H1 (cell line): ENCODE measurements at places on chromosomes 7 and 10. TPM values are rescaled to one million over a fixed set of nuclear protein-coding genes. Genes with fewer than 3 reads are reported as not detected.

The ENO4 gene
- 0.21 TPM in 1 of 2 replicates, not detected in the other for total RNA-seq

DNA sequence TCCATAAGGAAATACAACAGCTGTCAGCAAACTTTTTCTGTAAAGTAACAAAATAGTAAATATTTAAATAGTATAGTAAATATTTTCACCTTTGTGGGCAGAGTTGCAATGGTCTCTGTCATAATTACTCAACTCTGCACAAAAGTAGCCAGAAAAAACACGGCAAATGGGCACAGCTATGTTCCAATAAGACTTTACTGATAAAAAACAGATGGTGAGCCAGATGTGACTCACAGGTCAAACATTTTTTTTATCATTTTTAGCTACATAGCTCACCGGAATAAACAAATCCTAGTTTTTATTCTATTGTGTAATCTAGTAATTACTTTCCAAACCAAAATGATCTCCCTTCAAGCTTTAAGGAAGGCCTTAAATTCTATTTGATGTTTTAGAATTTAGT lies 55.3 kb downstream of the NCAPG2 start:
- DNase-seq, result no peak
- peaks cover 68% of the 10 kb centered on the region for H3K36me3 ChIP-seq
- H3K27ac ChIP-seq, result no peak overlapping the region
- no peaks in the 10 kb centered on the region for H3K4me1 ChIP-seq
- no peaks in the 10 kb centered on the region for H3K27me3 ChIP-seq

DNA sequence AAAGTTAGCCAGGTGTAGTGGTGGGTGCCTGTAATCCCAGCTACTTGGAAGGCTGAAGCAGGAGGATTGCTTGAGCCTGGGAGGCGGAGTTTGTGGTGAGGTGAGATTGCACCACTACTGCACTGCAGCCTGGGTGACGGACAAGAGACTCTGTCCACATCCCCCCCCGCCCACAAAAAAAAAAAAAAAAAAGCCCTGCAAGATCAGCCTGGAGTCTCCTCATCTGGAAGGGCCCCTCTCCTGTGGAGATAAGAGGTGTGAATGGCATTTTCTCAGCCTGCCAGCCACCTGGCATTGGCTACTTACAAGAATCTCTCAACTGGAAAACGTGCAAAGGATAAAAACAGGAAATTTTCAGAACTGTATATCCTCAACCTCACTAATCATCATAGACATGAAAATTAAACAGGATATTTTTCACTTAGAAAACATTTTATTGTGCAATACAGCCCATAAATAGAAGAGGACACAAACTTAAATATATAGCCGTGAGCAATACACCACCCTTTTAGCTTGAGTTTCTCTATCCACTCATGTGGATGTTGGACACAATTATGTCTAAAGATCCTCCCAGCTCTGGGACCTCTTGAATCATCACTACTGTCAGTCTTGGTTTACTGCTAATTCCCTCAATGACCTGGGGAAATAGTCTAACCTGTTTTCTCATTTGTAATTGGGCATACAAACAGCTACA lies 11.3 kb upstream of the TSPAN15 start:
- H3K4me3 ChIP-seq, result no peak overlapping the region
- no peak overlapping the region for H3K27ac ChIP-seq
- no peaks in the 10 kb centered on the region for H3K4me1 ChIP-seq
- H3K27me3 ChIP-seq, result no peaks in the 10 kb centered on the region

The ZCWPW1 gene
- 1.4 and 2.7 TPM in 2 replicates for total RNA-seq

- no peaks in the 10 kb centered on the region for H3K36me3 ChIP-seq
- H3K4me3 ChIP-seq, result no peak overlapping the region
- no peaks in the 10 kb centered on the region for H3K27me3 ChIP-seq
- H3K27ac ChIP-seq, result no peak overlapping the region
- H3K4me1 ChIP-seq, result no peaks in the 10 kb centered on the region
- DNase-seq, result no peak
Measured at GRCh38 chr10:52609071-52609470, 163.5 kb downstream of the MBL2 start.

The MAGI2 gene
- total RNA-seq, result 27.0 and 27.3 TPM in 2 replicates

GRCh38 chr10:94282369-94282768 lies 80.4 kb downstream of the NOC3L start:
- H3K4me1 ChIP-seq, result no peaks in the 10 kb centered on the region
- no peak overlapping the region for H3K4me3 ChIP-seq
- no peaks in the 10 kb centered on the region for H3K36me3 ChIP-seq

DNA sequence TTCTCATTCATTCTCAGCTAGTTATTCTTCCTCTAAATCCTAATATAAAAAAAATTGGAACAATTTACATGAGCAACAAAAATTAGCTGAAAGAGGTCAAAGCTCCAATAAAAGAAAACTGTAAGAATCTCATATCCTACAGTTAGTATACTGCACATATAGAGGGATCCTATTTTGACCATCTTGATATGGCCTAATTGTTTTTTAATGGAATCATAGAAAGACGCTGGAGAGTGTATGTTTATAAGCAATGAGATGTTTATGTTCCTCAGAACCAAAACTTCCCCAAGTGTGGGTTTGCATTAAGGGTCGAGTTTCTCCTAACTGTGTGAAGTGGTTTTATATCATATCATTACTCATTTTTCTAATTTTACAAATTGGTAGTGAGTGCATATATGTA lies 102.5 kb downstream of the VIM start:
- no peak for DNase-seq
- no peaks in the 10 kb centered on the region for H3K27me3 ChIP-seq
- H3K27ac ChIP-seq, result no peak overlapping the region
- H3K4me3 ChIP-seq, result no peak overlapping the region

The PILRA gene
- 7.3 and 7.6 TPM in 2 replicates for total RNA-seq

DNA sequence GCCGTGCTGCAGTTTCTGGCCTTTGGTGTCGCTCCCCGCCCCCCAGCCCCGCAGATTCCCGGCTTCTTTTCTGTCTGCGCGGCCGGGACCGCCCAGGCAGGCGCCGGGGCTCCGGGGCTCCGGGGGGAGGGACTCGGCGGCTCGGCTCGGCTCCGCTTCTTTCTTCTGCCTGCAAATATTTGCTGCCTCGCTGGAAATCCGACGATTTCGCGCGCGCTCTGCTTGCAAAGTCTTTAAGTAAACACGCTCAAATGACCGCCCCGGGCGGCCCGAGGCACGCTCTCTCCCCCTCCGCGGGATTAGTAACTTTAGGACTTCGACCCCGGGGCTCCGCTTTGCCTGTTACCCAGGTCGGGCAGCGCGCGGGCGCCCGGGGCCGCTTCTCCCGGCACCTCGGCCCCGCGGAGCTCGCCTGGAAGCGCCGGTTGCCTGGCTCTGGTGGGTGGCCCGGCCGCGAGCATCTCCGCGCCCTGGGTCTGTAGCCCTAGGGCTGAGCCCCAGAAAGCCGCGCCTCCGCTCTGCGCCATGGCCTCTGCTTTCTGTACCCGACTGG lies 3.9 kb upstream of the GATA3 start:
- H3K4me1 ChIP-seq, result peaks cover 55% of the 10 kb centered on the region
- no peaks in the 10 kb centered on the region for H3K36me3 ChIP-seq
- peak overlapping the region; percentile 55 for H3K4me3 ChIP-seq
- DNase-seq, result no peak
- H3K27me3 ChIP-seq, result peaks cover 93% of the 10 kb centered on the region

- no peak for DNase-seq
- H3K27ac ChIP-seq, result no peak overlapping the region
- H3K27me3 ChIP-seq, result no peaks in the 10 kb centered on the region
- no peak overlapping the region for H3K4me3 ChIP-seq
Measured at GRCh38 chr7:142553216-142553615, 196.1 kb upstream of the PRSS1 start.

- H3K4me1 ChIP-seq, result no peaks in the 10 kb centered on the region; the same call in 1 of the 2 replicates
- H3K27me3 ChIP-seq, result no peaks in the 10 kb centered on the region
- H3K4me3 ChIP-seq, result no peak overlapping the region
- no peak overlapping the region for H3K27ac ChIP-seq
- DNase-seq, result no peak
Measured at GRCh38 chr10:1664333-1664964, 72.9 kb downstream of the ADARB2 start.

DNA sequence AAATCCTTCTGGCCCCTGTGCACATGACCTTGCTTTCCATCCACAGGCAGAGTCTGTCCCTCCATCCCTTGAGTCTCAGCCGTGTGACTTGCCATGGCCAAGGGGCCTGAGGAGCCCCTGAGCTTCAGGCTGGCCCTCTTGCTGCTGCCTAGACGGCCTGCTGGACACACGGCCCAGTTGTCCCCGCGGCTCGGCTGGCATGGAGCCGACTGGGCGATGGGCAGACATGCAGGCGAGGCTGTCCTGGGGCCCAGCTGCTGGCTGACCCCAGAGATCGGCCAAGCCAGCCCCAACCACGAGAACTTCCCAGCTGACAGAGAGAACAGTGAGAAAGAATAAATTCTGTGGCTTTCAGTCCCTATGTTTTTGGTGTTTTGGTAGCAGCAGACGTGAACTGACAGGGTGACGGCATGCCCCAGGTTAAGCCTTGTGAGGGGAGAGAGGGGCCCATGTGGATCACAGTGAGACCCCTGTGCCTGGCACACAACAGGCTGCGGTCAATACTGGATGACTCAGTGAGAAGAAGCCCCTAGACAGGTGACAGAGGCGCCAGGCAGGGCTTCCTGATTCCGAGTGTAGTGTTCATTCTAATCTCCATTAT lies 11.7 kb downstream of the PRKAG2 start:
- H3K27me3 ChIP-seq, result no peaks in the 10 kb centered on the region
- peaks cover 4% of the 10 kb centered on the region; the same call in 1 of the 2 replicates for H3K4me1 ChIP-seq
- no peak overlapping the region for H3K27ac ChIP-seq
- no peak overlapping the region for H3K4me3 ChIP-seq
- no peaks in the 10 kb centered on the region for H3K36me3 ChIP-seq

The CCDC146 gene
- total RNA-seq, result 0.63 and 2.4 TPM in 2 replicates

DNA sequence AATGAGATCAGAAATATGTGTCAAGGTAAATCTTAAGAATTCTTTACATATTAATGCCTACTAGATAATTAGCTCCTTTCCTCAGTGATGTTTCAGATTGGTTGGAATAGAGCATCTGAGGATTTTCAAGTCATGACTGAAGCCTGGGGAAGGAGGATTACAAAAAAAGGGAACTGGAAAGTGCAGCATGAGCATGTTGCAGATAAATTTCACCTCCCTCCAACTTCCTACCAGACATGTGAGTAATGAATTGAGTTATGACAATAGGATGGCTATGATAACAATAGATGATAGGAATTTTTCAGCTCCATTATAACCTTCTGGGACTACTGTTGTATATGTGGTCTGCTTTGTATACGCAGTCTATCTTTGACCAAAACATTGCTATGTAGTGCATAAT lies 104.2 kb upstream of the RAB18 start:
- DNase-seq, result no peak
- H3K27ac ChIP-seq, result no peak overlapping the region
- no peaks in the 10 kb centered on the region for H3K4me1 ChIP-seq
- no peaks in the 10 kb centered on the region for H3K36me3 ChIP-seq

- H3K4me1 ChIP-seq, result peaks cover 20% of the 10 kb centered on the region
- H3K4me3 ChIP-seq, result peak overlapping the region; percentile 39
- H3K27me3 ChIP-seq, result no peaks in the 10 kb centered on the region
- DNase-seq, result no peak
Measured at GRCh38 chr7:21426286-21427181, 1.3 kb upstream of the SP4 start.
